ENCODE measurements at places on chromosomes 3 and 15.

- no peak for DNase-seq
These were observed 33.3 kb downstream of the COL6A5 start for GRCh38 chr3:130378677-130379191.

GRCh38 chr3:76470285-76470684, 569.6 kb upstream of the ROBO2 start:
- no peak for DNase-seq

DNA sequence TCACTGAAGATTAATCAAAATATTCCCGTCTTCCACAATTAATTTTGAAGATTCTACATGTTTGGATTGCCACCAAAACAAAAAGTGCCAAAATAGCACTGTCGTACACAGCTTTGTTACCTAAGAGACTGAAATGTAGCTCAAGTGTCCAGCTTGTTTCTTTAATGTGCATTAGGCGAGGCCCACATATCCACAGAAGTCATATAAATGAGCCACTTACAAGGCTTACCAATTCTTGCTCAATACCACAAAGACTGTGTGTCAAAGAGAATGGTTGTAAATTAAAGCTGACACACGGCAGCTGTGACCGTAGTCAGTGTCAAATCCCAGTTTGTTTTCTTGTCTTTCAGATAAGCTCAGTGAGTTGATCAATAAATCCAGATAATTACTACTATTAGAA, 639.4 kb upstream of the TBL1XR1 start:
- no peak for DNase-seq

- no peak for DNase-seq
These were observed 15.2 kb upstream of the GLCE start for GRCh38 chr15:69145149-69145693.

- DNase-seq: peak; percentile 7
These were observed 34.8 kb downstream of the KLF15 start for GRCh38 chr3:126322181-126322967.

- no peak for DNase-seq
These were observed 121.8 kb upstream of the NLGN1 start for GRCh38 chr3:173275740-173276139.

- DNase-seq: no peak
These were observed 215.2 kb downstream of the PCCB start for GRCh38 chr3:136465296-136465695.
